AG10803 (cell line): ENCODE measurements at places on chromosomes 6 and 20.

- DNase-seq, result no peak
Measured at GRCh38 chr6:37636116-37636515, 61.6 kb downstream of the MDGA1 start.

DNA sequence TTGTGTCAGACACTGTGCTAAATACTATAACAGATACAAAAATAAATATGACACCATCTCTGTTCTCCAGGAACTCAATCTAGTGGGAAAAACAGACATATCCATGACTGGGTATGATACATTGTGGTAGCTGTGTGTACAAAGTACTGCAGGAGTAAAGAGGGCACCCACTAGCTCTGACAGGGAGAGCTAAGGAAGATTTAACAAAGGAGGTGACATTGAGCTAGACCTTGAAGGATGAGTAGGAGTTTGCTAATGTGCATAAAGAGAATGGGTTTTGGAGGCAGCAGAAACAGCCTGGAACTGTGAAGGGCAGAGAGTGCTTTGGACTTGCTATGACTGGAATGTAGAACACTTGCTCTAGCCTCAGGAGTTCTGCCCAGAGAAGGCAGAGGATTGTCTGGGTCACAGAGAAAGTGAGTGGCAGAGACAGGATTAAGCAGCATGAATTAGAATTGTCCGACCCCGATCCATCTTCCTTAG, 14.4 kb downstream of the MMP24 start:
- DNase-seq, result no peak

- no peak for DNase-seq
Measured at GRCh38 chr6:168342636-168343035, 23.1 kb upstream of the DACT2 start.

DNA sequence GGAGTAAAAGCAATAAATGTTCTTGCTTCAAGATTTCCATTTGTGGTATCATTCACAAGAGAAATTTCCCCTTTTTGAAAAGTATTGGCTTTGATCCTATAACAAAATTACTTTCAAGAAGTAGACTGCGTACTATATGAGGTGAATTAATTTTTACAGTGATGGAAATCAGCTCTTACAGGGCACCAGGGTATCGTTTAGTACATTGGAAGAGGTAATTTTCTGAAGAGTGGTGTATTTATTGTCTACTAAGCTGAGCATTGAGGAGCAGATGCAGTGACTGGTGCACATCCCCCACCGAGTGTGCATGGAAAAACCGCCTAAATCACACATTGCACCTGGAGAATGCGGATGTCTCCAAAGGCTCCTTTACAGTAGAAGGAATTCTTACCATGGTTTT, 209.5 kb downstream of the SAMD5 start:
- no peak for DNase-seq

DNA sequence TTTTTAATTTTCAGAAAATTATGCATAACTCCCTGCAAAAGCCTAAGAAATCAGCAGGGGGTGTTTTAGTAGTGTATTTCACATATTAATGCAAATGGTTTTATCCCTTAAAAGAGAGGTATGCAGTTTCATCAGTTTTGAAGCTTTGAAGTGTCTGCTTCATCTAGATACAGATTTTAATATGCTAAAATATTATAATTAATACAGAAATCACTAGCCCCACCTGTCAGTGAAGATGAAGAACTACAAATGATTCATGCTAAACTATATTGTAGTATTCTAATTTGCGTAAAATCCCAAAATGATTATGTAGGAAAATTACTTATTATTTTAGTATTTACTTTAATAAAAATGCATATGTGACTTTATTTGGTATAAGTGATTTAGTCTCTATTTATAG, 2.9 kb upstream of the TFB1M start:
- no peak for DNase-seq
